ENCODE measurements at places on chromosomes 3 and 15.

- DNase-seq: no peak
Observed at GRCh38 chr3:28376424-28376823, 27.8 kb upstream of the AZI2 start.

GRCh38 chr3:47440131-47440530 is 35.6 kb downstream of the SCAP start:
- DNase-seq: peak; percentile 12

- no peak for DNase-seq
Observed at GRCh38 chr3:114709102-114709501, 415.3 kb downstream of the TIGIT start.

- DNase-seq: peak; percentile 82
Observed at GRCh38 chr3:136250903-136251460, 842 bp downstream of the PCCB start.

- DNase-seq: no peak
Observed at GRCh38 chr15:41905036-41905793, 11.4 kb upstream of the SPTBN5 start.

DNA sequence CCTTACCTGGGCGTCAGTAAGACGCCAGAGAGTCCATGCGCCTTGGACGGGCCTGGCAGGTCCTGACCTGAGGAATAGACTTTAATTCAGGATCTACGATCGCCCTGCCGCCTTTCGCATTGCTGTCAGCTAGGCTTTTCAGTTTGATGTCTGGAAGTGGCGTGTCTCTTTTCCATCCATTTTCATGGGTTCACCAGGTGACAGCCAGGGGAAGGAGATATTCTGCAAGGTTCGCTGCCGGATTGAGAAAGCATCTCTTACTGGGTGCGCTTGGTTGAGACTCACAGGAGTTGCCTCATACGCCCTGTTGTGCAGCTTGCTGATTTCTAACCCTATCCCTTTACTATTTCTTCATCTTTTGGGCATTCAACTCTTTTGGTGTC is 7.4 kb downstream of the EPHA3 start:
- no peak for DNase-seq

GRCh38 chr15:100291106-100291505 is 50.7 kb downstream of the ADAMTS17 start:
- DNase-seq: no peak

- no peak for DNase-seq
Observed at GRCh38 chr3:178949896-178950295, 121.7 kb downstream of the ZMAT3 start.

DNA sequence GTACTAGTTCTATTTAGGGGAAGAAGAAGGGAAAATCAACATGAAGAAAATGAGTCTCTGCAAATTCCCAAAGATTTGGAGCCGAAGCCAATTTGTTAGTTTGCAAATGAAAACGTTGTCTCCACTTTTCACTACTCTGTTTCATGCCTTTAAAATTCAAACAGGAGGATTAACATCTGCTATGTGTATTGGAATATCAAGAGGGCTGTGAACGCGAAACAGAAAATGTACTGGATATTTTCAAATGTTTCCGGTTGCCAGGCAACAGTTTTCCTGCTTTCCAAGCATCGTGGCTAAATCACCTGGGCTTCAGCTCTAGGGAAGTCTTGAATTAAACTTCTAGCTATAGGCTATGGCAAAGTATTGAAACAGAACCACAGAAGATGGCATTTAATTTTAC is 172.8 kb downstream of the KCNMB2 start:
- no peak for DNase-seq

DNA sequence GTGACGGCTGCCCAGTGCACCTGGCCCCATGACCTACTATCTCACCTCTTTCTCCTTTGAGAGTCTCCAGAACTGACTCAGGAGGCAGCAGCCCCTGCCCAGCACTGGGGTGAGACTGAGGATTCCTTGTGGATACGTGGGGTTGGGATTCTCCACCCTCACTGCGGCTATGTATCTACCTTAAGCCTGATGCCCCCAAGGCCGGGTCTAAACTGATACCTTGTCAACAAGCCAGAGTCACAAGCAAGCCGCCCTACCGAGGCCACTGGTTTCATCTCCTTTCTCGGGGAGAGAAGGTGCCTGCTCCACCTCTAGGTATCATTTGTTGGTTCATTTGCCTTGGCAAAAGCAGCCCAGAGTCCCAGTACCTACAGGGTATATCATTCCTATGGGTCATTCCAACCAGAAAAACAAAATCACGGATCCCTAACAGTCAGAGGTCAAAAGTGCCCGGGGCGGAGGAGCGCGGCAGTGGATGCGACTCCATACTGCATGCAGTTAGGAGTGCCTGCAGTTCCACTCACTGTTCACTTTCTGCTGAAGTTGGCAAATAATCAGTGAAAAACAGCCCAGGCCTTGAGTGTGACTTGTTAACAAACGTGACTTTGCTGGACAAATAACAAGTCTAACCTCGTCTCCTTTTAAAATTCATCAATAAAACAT is 47.5 kb downstream of the ABTB1 start:
- DNase-seq: no peak

Data from substantia nigra (tissue), 51 donors.